A549 treated with Mapracorat at 1 μM for 4 hours (cell line): ENCODE measurements at places on chromosomes 3 and 15. TPM values are rescaled to one million over a fixed set of nuclear protein-coding genes. Genes with fewer than 3 reads are reported as not detected.

UCN2 gene
- total RNA-seq = 7.3 to 10.4 TPM (median 8.9 TPM) in 5 replicates

ACTRT3 gene
- total RNA-seq = 2.2 to 3.1 TPM (median 2.8 TPM) in 5 replicates

COL6A5 gene
- 0.05 TPM in 1 of 5 replicates, not detected in the others for total RNA-seq

GP9 gene
- not detected in 5 replicates for total RNA-seq

TMEM158 gene
- 8.2 to 15.2 TPM (median 12.6 TPM) in 5 replicates for total RNA-seq

GASK1A gene
- total RNA-seq = 0.06 to 0.08 TPM in 2 of 5 replicates, not detected in the others

PROS1 gene
- 9.8 to 13.3 TPM (median 11.4 TPM) in 5 replicates for total RNA-seq

RPL35A gene
- 1,009 to 1,129 TPM (median 1,089 TPM) in 5 replicates for total RNA-seq

GOLGA6B gene
- 0.10 TPM in 1 of 5 replicates, not detected in the others for total RNA-seq

C3orf49 gene
- total RNA-seq = not detected in 5 replicates

UBE3A gene
- 17.3 to 27.4 TPM (median 24.6 TPM) in 5 replicates for total RNA-seq

TMEM40 gene
- 0.13 to 0.43 TPM (median 0.20 TPM) in 5 replicates for total RNA-seq

CYP8B1 gene
- not detected in 5 replicates for total RNA-seq

CSPG5 gene
- total RNA-seq = 0.55 to 1.3 TPM (median 0.94 TPM) in 5 replicates

CHRNA3 gene
- 0.26 to 1.0 TPM (median 0.36 TPM) in 5 replicates for total RNA-seq

FAM174B gene
- total RNA-seq = 6.3 to 9.6 TPM (median 7.3 TPM) in 5 replicates

CD200R1L gene
- total RNA-seq = not detected in 5 replicates
